ENCODE measurements at places on chromosomes 1 and 21.

GRCh38 chr1:222653178-222653827 lies 35.4 kb downstream of the MIA3 start:
- no peak for DNase-seq

DNA sequence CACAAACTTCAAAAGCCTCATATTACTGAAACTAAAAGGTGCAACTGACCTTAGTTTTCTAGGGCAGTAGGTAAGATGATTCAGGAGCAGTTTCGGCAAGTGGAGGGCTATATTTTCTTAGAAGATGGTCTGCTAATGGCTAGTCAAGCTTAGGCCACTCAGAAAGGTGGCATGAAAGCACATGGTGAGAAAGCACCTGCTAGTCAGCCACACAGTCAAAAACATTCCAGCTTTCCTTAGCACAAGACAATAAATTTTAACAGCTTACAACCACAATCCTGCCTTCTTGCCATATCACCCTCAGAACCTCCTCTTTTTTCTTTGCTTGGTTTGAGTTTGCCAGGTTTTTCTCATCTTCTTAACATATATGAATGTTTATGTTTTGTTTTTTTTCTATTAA lies 81.1 kb upstream of the SLFNL1 start:
- no peak for DNase-seq

GRCh38 chr1:27143401-27143800 lies 11.5 kb downstream of the SLC9A1 start:
- no peak for DNase-seq

- DNase-seq: peak; percentile 53
Observed at GRCh38 chr1:10663678-10664035, 132.8 kb downstream of the CASZ1 start.

DNA sequence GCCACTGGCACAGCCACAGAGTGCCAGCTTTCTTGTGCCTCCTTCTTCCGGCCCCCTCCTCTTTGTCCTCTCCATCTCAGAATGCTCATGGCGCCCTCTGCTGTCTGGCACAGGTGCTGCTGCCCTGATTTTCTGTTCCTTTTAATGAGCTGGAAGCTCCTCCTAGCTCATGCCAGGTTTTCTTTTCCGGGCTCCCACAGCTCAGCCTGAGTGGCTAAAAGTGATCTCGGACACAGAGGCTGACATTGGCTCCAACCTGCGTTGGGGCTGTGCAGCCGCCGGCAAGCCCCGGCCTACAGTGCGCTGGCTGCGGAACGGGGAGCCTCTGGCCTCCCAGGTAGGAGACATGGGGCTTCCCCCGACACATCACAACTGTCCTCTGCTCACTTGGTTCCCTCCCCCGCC lies 18.7 kb downstream of the CNTN2 start:
- peak; percentile 78 for DNase-seq

Measured in hindlimb muscle (tissue), 1 donor.